ENCODE measurements at places on chromosomes 5 and 9.

DNA sequence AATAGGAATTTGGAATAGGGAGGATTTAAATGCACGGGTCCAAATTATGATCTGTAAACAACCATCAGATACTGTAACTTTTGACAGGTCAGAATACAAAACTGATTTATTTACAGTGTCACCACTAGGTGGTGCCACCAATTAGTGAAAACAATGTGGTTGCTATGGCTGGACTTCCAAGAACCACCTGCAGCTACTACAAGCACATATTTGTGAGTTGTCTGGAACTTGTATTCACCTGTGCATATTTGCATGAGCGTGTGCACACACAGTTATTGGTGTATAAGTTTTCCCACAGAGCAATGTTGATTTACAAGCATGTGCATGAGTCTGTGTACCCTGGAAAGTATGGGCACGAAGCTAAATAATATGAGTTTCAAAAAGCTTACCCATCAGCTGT is 3.0 kb upstream of the HRCT1 start:
- peak; percentile 76 for DNase-seq

DNA sequence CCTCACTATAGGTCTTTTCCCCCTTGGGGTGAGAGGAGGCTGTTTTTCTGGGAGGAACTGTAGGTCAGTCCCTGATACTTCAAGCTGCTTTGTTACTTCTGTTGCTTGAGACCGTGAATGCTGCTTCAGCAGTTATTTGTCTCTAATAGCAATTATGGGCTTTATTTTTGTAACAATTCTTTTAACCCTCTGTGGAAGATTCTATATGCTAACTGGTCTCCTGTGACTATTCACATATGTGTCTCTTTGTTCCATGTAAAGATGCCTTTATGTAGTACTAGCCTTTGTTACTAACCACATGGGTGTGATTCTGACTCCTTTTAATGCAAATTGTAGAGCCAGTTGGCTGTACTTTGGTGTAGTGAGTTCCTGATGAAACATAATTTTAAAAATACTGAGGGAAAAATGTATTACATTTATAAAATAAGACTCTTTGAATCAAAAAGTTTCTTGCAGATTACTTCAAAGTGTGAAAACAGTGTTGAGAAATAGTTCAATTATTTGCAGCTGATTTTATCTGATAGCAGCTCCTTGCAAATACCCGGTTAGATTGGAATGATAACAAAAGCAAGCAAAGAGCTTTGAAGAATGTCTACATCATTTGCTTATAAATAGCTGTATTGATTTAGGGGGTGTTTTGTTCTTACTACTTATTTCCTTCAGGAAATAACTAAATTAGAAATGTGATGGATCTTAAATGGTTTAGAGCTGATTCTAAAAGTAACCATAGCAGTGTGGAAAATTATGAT is 46.6 kb downstream of the ANGPTL2 start:
- DNase-seq = no peak

DNA sequence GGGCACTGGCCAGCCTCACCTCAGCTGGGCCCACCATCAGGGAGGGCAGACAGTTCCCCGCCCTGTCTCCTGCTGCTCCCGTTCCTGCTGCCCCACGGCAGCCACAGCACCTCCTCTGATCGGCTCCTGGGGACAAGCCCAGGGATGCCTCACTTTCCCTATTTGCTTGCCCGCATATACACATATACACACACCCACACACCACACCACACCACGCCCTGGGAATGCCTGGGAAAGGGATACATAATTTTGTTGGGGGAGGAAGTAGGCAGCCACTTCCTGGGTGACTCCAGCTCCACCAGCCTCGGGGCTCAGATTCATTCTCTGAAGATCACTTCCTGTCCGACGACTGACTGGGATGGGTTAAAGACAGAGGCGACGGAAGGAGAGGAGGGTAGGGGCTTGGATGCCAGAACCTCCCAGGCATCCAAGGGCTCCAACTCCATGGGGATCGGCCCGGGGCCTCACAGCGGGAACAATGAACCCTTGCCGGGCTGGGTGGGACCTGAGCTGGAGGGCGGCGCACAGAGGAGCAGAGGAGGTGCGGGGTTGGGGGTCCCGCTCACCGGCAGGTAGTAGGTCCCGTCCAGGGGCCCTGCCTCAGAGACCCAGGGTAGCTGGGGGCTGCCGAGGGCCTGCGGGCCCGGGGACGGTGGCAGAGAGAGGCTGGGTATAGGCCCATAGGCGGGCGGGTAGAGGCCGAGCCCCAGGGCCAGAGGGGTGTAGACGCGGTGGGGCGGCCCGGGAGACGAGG is 2.0 kb upstream of the MZB1 start:
- DNase-seq = no peak

GRCh38 chr9:137077758-137078693 is 709 bp downstream of the UAP1L1 start:
- peak; percentile 45 for DNase-seq

DNA sequence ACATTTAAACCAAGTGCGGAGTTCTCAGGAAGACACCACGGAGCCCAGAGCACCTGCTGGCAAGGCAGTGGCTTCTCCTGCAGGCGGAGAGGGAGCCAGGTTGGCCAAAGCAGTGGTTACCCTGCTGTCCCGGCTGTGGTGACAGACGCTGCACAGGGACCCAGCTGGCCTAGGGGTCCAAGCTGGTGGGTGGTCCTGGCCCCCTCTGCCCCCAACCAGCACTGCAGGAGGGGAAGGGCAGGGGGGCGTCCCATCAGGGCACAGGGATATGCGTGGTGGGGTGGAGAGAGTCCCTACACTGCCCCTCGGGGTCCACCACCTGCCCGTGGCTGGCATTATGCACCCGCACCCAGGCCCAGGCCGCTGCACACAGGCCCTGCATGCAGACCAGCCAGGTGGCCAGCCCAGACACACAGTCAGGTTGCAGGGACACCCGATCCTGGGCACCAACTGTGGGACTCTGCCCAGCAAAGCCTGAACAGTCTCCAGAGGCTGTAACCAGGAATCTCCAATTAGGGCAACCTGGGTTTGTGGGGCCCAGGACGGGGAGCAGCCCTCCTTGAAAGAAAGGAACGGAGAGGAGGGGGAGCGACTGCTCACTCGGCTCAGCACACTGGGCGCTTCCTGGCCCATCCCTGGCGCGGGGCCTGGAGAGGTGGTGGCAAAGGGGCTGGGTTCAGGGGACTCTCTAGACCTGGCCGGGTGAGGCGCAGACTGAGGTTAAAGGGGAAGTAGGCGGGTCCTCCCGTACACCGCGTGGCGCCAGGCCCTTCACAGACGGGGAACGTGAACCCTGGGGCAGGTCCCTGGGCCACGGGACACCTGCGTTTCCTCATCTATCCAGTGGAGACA is 46.3 kb downstream of the NACC2 start:
- no peak for DNase-seq

DNA sequence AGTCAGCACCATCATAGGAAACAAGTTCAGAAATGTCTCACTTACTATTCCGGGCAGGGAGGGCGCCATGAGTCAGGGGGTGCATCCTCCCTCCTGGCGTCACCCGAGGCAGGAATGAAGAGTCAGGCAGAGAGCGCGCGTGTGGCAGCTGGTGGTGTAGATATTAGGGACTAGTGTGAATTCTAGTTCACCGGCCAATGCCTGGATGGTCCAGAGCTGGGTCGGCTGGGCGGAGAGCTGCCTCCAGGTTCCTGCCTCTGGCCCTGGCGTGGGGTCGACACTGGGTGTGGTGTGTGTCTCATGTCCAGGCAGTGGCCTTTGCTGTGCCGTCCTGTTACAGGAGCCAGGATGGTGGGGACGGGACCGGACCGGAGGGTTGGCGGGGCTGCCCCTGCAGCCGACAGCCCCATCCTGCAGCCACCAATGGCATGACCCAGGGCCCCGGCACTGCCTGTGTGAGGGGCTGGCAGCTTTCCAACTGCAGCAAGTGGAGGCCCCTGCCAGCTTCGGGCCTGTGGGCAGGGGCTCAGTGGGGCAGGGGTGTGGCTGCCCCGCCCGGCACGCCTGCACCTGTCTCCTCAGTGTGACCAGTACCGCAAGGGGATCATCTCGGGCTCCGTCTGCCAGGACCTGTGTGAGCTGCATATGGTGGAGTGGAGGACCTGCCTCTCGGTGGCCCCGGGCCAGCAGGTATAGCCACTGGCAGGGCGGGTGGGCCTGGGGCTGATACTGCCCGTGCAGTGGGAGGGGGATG is 9.1 kb downstream of the DIPK1B start:
- DNase-seq = no peak
